WTC11 (cell line): ENCODE measurements at places on chromosomes 7 and 10.

DNA sequence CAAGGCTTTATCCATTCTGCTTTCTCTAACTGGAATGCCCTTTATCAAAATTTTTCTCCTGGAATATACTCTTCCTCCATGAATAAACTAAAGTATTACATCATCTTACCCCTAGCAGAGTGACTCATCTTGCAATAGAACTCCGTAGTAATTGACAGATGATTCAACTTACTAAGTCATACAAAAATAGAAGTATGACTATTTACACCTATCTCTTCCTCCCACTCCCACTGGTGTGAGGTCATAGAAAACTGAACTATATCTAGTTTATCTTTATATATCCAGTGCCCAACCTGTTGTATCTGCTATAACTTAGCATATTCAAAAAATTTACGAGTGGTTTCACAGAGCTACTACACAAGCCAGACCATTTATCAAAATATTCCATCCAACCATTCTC lies 26.1 kb downstream of the ABCB1 start:
- H3K27me3 ChIP-seq = no peaks in the 10 kb centered on the region
- no peak for DNase-seq
- no peaks in the 10 kb centered on the region for H3K36me3 ChIP-seq
- no peak overlapping the region for H3K27ac ChIP-seq
- H3K4me3 ChIP-seq = no peak overlapping the region
- no peaks in the 10 kb centered on the region for H3K4me1 ChIP-seq

DNA sequence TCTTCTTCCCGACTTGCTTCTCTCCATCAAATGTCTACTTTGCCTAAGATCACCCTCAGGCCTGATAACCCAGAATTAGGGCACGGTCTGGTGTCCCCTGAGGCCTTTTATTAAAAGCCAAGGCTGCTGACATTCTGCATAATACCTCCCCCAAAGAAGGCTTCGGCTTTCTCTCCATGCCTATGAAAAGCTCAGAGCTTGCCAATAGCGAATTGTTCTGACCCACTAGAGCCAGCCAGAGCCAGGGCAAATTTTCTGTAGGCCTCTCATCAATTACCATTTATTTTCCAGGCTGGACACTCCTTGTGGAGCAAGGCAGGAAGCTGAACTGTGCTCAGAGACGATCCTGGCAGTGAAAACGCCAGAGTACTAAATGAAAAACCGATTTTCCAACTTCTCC lies 64.3 kb upstream of the ADRB1 start:
- DNase-seq = no peak
- H3K4me3 ChIP-seq = no peak overlapping the region
- no peak overlapping the region for H3K27ac ChIP-seq
- H3K4me1 ChIP-seq = peaks cover 26% of the 10 kb centered on the region

- H3K27ac ChIP-seq = no peak overlapping the region
- H3K27me3 ChIP-seq = no peaks in the 10 kb centered on the region
- no peak overlapping the region for H3K4me3 ChIP-seq
- no peak for DNase-seq
These were observed 45.2 kb upstream of the TMEM213 start for GRCh38 chr7:138752518-138753149.

GRCh38 chr7:83338277-83338950 lies 175.7 kb upstream of the PCLO start:
- 0 out of 2 replicates have a peak, but pooled peaks cover 4% of the 10 kb centered on the region for H3K4me1 ChIP-seq
- no peak overlapping the region for H3K27ac ChIP-seq
- no peaks in the 10 kb centered on the region for H3K27me3 ChIP-seq
- H3K4me3 ChIP-seq = no peak overlapping the region
- H3K36me3 ChIP-seq = no peaks in the 10 kb centered on the region
- DNase-seq = no peak

DNA sequence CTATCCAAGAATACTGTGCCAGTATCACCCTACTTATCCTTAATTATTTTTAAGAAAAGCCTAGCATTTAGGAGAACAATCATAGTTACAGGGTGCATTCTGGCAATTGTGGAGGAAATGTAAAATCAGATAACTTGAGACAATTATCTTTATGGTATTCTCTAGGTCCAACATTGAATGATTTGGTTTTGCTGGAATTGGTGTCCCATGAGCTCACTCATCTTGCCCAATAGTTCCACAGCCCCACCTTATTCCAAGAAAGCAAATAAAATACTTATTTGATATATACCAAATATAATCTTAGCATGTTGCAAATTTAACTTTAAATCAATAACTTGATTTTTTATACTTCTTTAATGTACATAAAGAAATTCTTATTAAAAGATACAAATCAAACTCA lies 65.3 kb downstream of the DGKB start:
- no peaks in the 10 kb centered on the region for H3K27me3 ChIP-seq
- peaks cover 57% of the 10 kb centered on the region for H3K4me1 ChIP-seq
- no peak for DNase-seq

GRCh38 chr7:134196439-134196838 lies 69.3 kb downstream of the LRGUK start:
- H3K4me3 ChIP-seq = no peak overlapping the region
- H3K4me1 ChIP-seq = peaks cover 19% of the 10 kb centered on the region
- H3K27me3 ChIP-seq = no peaks in the 10 kb centered on the region
- no peak for DNase-seq
- no peak overlapping the region for H3K27ac ChIP-seq

DNA sequence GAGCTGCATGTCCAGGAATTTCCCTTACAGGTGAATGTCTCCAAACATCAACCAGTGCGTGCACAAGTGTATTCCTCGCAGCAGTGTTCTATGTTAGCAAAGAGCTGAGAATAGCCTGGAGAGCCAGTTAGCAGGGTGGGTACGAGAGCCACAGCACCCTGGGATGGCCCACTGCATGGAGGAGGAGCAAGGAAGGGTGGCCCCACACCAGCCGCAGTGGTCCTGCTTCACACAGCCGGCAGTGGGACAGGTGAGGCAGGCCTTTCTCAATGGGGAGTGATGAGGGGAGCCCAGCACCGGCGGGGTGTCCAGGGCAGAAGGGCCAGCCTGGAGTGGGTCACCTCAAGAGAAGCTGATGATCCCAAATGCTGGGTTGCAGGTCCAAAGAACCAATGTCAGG lies 240.7 kb downstream of the TCERG1L start:
- no peak overlapping the region for H3K27ac ChIP-seq
- DNase-seq = no peak
- peaks cover 7% of the 10 kb centered on the region; the same call in 1 of the 2 replicates for H3K4me1 ChIP-seq
- H3K4me3 ChIP-seq = no peak overlapping the region
- peaks cover 3% of the 10 kb centered on the region; the same call in 1 of the 2 replicates for H3K27me3 ChIP-seq

- no peaks in the 10 kb centered on the region for H3K27me3 ChIP-seq
- no peaks in the 10 kb centered on the region; the same call in 1 of the 2 replicates for H3K36me3 ChIP-seq
- peaks cover 29% of the 10 kb centered on the region for H3K4me1 ChIP-seq
- H3K4me3 ChIP-seq = no peak overlapping the region
These were observed 138.2 kb downstream of the ELMO1 start for GRCh38 chr7:37310327-37311080.

GRCh38 chr7:21356616-21357015 lies 71.3 kb upstream of the SP4 start:
- H3K4me1 ChIP-seq = no peaks in the 10 kb centered on the region
- H3K27ac ChIP-seq = no peak overlapping the region
- H3K27me3 ChIP-seq = no peaks in the 10 kb centered on the region
- DNase-seq = no peak
- no peaks in the 10 kb centered on the region for H3K36me3 ChIP-seq

GRCh38 chr7:137772316-137772715 lies 74.5 kb downstream of the DGKI start:
- no peak overlapping the region for H3K4me3 ChIP-seq
- H3K36me3 ChIP-seq = no peaks in the 10 kb centered on the region
- H3K27me3 ChIP-seq = no peaks in the 10 kb centered on the region
- H3K27ac ChIP-seq = no peak overlapping the region

GRCh38 chr10:76647301-76647700 lies 990.3 kb downstream of the KCNMA1 start:
- no peak overlapping the region for H3K27ac ChIP-seq
- no peak overlapping the region for H3K4me3 ChIP-seq
- no peaks in the 10 kb centered on the region; the same call in 1 of the 2 replicates for H3K27me3 ChIP-seq
- DNase-seq = no peak

- DNase-seq = peak; percentile 86
- peak within 1 kb of the TSS; percentile 69 for H3K4me3 ChIP-seq
- no peak within 1 kb of the TSS for H3K27ac ChIP-seq
- peaks cover 7% of the 10 kb centered on the region; the same call in 1 of the 2 replicates for H3K4me1 ChIP-seq
These were observed at the start of gene SPAG6 for GRCh38 chr10:22345301-22346095. Gene SPAG6, plus strand, starts transcription at chr10:22345496. Its CDS starts 116 bp downstream, at chr10:22345612.

GRCh38 chr7:101378751-101379174 lies 16.1 kb downstream of the COL26A1 start:
- DNase-seq = peak; percentile 67
- H3K36me3 ChIP-seq = peaks cover 28% of the 10 kb centered on the region
- peak overlapping the region; percentile 92 for H3K27ac ChIP-seq
- no peaks in the 10 kb centered on the region for H3K27me3 ChIP-seq

DNA sequence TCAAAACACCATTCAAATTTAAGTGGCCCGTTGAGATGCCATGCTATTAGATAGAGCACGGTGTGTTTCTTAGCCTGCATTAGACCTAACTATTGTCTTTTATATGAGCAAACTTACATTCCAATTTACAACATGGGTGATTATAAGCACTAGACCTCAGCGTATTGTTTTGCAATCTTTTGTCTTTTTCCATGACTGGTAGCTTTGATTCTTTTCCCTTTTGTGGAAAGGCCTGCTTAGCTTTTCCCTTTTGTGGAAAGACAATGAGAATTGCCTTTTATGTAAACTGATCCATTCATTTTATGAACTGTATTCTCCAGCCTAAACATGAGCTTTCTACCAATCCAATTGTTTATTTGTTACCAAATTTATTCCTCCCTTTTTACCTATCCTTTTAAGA lies 823.1 kb downstream of the CCSER2 start:
- peaks cover 53% of the 10 kb centered on the region for H3K4me1 ChIP-seq
- no peak for DNase-seq
- H3K4me3 ChIP-seq = no peak overlapping the region
- H3K27ac ChIP-seq = no peak overlapping the region
- no peaks in the 10 kb centered on the region for H3K27me3 ChIP-seq

- no peaks in the 10 kb centered on the region for H3K27me3 ChIP-seq
- no peak overlapping the region for H3K27ac ChIP-seq
- H3K36me3 ChIP-seq = no peaks in the 10 kb centered on the region
- no peak for DNase-seq
These were observed 68.5 kb downstream of the CPVL start for GRCh38 chr7:29077854-29078253.

- H3K36me3 ChIP-seq = peaks cover 1% of the 10 kb centered on the region; the same call in 1 of the 2 replicates
- peaks cover 46% of the 10 kb centered on the region for H3K4me1 ChIP-seq
- H3K27ac ChIP-seq = peak overlapping the region; percentile 30; the same call in 1 of the 2 replicates
- no peaks in the 10 kb centered on the region for H3K27me3 ChIP-seq
- no peak for DNase-seq
These were observed 268.5 kb upstream of the NPSR1 start for GRCh38 chr7:34389332-34390078.

- H3K27ac ChIP-seq = no peak overlapping the region
- no peaks in the 10 kb centered on the region for H3K36me3 ChIP-seq
- no peak for DNase-seq
- H3K4me3 ChIP-seq = no peak overlapping the region
- H3K4me1 ChIP-seq = peaks cover 3% of the 10 kb centered on the region; the same call in 1 of the 2 replicates
- no peaks in the 10 kb centered on the region for H3K27me3 ChIP-seq
These were observed 46.8 kb downstream of the CHST3 start for GRCh38 chr10:72011016-72011415.

DNA sequence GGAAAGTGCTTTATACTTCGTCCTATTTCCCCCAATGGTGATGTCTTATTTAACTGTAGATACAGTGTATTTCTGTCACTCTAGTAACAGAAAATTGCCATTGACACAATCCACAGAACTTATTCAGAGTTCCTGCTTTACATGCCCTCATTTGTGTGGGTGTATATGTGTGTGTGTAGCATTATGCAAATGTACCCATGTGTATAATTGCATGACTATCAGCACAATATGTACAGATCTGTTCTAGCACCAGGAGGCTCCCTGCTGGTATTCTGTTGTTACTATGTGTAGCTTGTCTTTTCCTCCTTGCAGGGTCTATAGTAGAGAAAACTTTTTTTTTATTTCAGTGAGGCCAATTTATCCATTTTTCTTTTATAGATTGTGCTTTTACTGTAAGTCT lies 16.5 kb downstream of the CYP3A43 start:
- DNase-seq = no peak
- H3K4me1 ChIP-seq = peaks cover 51% of the 10 kb centered on the region
- H3K27ac ChIP-seq = no peak overlapping the region
- no peaks in the 10 kb centered on the region for H3K27me3 ChIP-seq
- no peaks in the 10 kb centered on the region for H3K36me3 ChIP-seq

DNA sequence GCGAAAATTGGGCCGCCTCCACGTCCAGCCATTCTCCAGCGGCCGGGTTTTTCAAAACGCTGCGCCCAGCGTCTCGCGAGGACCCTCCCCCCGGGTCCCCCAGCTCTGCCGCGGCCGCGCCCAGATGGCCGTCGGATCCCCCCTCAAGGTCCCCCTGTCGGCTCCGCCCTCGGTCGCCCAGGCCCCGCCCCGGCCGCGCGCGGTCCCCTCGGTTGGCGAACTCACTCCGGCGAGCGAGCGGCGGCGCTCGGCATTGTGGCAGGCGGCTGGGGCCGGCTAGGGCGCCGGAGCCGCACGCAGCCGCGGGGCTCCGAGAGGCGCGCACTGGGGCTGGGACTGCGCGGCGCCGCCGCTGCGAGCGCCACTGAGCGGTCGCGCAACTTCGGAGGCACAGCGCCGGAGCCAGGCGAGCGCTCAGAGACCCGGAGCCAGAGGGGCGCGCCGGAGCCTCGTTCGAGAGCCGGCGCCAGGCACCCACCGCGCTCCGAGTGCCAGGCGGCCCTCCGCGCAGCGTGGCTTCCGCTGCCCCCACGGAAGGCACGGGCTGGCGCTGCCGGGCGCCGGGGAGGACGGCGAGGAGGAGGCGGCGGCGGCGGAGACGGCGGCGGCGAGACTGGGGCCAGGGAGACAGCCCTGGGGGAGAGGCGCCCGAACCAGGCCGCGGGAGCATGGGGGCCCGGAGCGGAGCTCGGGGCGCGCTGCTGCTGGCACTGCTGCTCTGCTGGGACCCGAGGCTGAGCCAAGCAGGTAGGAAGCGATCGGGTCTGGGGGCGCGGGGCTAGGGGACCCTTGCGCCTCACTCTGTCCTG lies at the start of gene UNC5B:
Gene UNC5B (plus strand): TSS at position 253 of the 809 bp plus-strand sequence. CDS start 416 bp downstream, at position 669.
- peak; percentile 94 for DNase-seq
- H3K4me1 ChIP-seq = peaks cover 51% of the 10 kb centered on the region
- 0 out of 2 replicates have a peak within 1 kb of the TSS, but pooled peaks have one; percentile 23 for H3K27ac ChIP-seq
- peaks cover 41% of the 10 kb centered on the region for H3K27me3 ChIP-seq
- H3K4me3 ChIP-seq = peak within 1 kb of the TSS; percentile 87
- no peaks in the 10 kb centered on the region for H3K36me3 ChIP-seq

GRCh38 chr7:116210345-116211005 lies at the start of gene TES:
Gene TES, plus strand, starts transcription at chr7:116210539. Its CDS starts 169 bp downstream, at chr7:116210708.
- peak within 1 kb of the TSS; percentile 89 for H3K27ac ChIP-seq
- H3K4me3 ChIP-seq = peak within 1 kb of the TSS; percentile 88
- H3K27me3 ChIP-seq = no peaks in the 10 kb centered on the region; the same call in 1 of the 2 replicates
- H3K36me3 ChIP-seq = no peaks in the 10 kb centered on the region

DNA sequence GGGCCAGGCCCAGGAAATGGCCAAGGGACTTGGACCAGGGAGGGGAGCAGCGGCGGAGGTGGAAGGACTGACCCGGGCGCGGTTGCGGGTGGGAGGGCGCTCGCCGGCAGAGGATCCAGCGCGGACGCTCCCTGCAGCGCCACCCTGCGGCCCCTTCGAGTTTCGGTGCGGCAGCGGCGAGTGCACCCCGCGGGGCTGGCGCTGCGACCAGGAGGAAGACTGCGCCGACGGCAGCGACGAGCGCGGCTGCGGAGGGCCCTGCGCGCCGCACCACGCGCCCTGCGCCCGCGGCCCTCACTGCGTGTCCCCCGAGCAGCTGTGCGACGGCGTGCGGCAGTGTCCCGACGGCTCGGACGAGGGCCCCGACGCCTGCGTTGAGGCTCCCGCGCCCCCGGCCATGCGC lies 16.8 kb upstream of the ZNF467 start:
- peak overlapping the region; percentile 64 for H3K4me3 ChIP-seq
- H3K36me3 ChIP-seq = no peaks in the 10 kb centered on the region
- peaks cover 7% of the 10 kb centered on the region; the same call in 1 of the 2 replicates for H3K4me1 ChIP-seq
- peak; percentile 78 for DNase-seq
- no peak overlapping the region for H3K27ac ChIP-seq
- H3K27me3 ChIP-seq = peaks cover 47% of the 10 kb centered on the region
